ENCODE measurements at places on chromosomes 13 and 19.
A peak's percentile ranks its signal among the peaks of the same experiment; 100 is the strongest.

DNA sequence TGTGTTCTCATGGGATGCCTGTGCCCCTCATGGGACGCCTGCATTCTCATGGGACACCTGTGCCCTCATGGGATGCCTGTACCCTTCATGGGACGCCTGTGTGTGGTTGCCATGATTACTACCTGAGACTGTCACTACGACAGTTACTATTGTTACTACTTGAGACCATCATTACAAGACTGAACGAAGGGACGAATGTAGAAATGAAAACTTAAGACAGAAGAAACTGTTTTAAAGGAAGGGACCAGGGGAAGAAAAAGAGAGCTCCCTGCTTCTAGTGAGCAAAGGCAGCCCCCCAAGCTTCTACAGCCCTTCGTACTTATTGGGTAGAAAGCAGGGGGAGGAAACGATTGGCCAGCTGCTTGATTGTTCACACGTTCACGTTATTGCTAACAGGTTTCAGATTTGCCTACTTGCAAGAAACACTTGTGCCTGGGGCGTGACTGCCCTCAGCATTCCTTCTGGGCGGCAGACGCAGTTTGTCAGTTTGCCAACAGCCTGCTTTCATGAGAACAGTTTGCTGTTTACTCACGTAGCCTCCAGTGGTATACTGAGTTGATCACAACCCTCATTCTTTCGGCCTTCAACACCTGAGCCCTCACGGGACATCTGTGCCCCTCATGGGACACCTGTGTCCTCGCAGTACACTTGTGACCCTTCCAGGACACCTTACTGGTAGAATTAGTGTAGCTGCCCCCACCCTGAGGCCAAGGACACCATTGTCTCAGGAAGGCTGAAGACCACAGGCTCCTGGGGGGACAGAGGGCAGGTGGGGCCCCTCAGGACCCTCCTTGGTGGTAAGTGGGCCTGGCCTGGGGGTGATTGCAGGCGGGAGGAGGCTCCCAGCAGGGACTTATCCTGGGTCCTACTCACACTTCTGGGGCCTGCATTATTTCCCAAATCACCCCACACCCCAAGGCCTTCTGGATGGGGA, 2.5 kb upstream of the S1PR4 start:
- DNase-seq, result peak; percentile 42

GRCh38 chr19:14575428-14575980, 3.6 kb upstream of the NDUFB7 start:
- DNase-seq, result no peak

DNA sequence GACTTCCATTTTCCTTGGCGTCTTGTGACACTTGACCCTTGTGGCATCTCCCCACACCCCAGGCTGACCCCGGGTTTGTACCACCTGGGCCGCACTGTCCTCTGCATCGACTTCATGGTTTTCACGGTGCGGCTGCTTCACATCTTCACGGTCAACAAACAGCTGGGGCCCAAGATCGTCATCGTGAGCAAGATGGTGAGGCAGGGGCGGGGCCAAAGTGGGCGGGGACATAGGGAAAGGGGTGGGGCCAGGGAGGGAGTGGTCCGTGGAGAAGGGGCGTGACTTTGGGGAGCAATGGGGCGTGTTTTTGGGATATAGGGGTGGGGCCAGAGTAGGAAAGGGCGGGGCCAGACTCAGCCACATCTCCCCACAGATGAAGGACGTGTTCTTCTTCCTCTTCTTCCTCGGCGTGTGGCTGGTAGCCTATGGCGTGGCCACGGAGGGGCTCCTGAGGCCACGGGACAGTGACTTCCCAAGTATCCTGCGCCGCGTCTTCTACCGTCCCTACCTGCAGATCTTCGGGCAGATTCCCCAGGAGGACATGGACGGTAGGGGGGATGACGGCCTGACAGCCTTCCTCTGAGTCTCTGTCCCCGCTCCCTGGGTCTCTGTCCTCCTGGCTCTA, 42.8 kb downstream of the TRPM4 start:
- no peak for DNase-seq

DNA sequence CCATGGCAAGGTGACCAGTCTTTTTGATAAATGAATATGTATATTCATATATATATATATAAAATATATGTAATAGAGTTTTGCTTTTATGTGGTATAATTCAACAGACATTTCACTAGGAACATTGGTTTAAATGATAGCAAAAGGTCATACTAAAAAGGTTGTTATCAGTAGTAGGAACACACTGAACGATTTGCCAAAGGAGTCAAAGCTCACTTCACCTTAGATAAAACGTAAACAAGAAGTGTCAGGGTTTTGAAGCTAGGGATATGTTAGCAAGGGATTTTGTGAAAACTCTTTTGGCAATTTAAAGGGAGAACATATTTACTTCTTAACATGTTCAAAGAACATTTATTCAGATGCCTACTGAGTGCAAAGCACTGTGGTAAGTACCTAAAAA, 8.0 kb upstream of the HS6ST3 start:
- no peak for DNase-seq

- DNase-seq, result no peak
These were observed 36.2 kb upstream of the ATP12A start for GRCh38 chr13:24644036-24644435.

DNA sequence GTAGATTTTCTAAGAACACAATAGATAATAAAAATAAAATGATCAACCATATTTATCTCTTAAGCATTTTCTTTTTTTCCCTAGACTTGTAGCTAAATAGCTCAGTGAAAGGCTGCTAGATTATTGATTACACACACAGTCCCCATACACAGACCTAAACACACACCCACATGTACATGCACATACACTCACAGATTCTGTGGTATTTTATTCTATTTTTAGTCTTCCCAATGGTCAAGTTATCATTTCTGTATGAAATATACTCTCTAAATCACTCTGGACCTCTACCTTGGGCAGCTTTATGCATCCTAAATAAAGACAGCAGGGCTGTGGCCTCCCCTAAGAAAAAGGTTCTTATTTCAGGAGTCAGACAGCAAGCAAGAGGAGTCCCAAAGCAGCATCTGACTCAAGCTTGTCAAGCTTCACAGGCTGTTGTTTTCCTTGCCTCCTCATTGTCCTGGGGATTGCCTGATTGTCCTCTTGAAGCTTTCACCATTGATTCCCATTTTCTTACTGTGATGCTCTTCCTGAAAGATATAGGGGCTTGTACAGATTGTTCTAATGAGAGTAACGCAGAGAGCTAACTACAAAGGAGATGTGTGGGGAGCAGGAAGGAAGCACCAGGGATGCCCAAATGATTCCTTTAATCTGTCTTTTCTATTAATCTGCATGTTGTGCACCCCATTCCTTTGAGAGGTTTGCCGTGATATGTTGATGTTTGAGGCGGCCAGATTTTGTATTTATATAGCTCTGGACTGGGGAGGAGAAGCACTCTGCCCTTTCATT, 986.5 kb downstream of the PCDH17 start:
- no peak for DNase-seq

DNA sequence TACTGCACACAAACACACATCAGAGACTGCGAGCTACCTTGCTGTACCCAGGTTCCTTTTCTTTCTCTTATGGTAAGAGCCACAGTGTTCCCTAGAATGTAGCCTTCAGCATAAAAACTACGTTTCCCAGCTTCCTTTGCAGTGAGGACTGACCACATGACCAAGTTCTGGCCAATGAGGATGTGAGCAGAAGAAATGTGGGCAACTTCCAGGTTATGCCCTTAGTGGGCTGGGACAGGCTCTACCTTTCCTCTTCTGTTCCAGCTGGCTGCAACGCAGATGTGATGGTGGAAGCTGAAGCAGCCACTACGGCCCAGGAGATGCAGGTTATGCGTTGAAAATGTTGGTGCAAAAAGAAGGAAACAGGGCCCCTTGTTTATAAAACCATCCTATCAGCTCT, 27.5 kb downstream of the VRK3 start:
- no peak for DNase-seq

DNA sequence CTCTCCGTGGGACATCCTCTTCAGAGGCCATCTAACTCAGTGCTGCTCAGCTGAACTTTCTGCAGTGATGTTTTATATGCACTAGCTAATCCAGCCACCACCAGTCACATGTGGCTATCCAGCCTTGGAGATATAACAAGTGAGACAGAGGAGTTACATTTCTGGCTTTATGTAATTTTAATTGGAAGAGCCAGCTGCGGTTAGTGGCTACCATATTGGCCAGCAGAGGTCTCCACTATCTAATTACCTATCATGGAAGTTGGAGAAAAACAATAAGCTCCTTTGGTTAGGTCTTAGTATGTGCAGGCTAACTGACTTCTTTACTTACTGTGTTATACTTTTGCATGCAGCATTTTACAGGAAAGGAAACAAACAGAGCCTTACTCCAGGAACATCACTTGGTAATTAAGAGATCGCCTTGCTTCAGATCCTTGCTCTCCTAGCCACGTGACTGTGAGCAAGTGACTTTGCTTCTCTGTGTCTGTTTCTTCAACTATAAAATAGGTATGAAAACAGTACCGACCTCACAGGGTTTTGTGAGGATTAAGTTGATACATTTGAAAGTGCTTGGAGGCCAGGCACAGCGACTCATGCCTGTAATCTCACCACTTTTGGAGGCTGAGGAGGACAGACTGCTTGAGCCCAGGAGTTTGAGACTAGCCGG, 1.6 kb upstream of the KLK10 start:
- no peak for DNase-seq

GRCh38 chr13:66567899-66568612, 662.1 kb downstream of the PCDH9 start:
- DNase-seq, result no peak

- DNase-seq, result no peak
These were observed 13.2 kb downstream of the GADD45B start for GRCh38 chr19:2488942-2489731.
